ENCODE measurements at places on chromosomes 4 and X. TPM values are rescaled to one million over a fixed set of nuclear protein-coding genes. Genes with fewer than 3 reads are reported as not detected.

GRCh38 chrX:33134164-33134563 lies 77.2 kb downstream of the DMD start:
- no peaks in the 10 kb centered on the region for H3K27me3 ChIP-seq
- H3K4me3 ChIP-seq = no peak overlapping the region
- no peaks in the 10 kb centered on the region for H3K36me3 ChIP-seq
- H3K27ac ChIP-seq = no peak overlapping the region
- no peak for DNase-seq
- H3K4me1 ChIP-seq = no peaks in the 10 kb centered on the region

- H3K4me1 ChIP-seq = peaks cover 13% of the 10 kb centered on the region
- DNase-seq = no peak
- H3K27ac ChIP-seq = no peak overlapping the region
- no peaks in the 10 kb centered on the region for H3K36me3 ChIP-seq
- no peak overlapping the region for H3K4me3 ChIP-seq
These were observed 152.2 kb downstream of the MGST2 start for GRCh38 chr4:139817657-139818452.

- DNase-seq = no peak
- no peak overlapping the region for H3K4me3 ChIP-seq
- H3K27me3 ChIP-seq = no peaks in the 10 kb centered on the region
- no peaks in the 10 kb centered on the region for H3K36me3 ChIP-seq
These were observed 66.1 kb upstream of the ENPP6 start for GRCh38 chr4:184283659-184284335.

DNA sequence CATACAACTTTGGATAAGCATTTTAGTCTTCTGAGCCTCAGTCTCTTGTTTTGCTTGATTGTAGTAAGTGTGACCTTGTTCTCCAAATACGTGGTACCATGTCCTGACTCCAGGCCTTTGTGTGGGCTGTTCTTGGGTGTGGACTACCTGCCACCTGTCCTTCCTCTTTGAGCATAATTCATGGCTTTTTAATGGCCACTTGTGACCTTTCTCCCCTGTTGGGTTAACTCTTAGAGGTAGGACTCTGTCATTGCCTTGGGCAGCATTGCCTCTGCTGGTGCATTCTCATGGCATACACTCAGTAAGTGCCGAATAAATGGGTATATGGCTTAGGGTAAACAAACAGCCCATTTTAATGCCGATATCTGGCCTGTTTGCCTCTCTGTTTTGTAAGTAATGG lies 3.0 kb downstream of the NSD2 start:
- peaks cover 9% of the 10 kb centered on the region for H3K36me3 ChIP-seq
- peaks cover 36% of the 10 kb centered on the region for H3K4me1 ChIP-seq
- no peaks in the 10 kb centered on the region for H3K27me3 ChIP-seq
- no peak for DNase-seq
- peak overlapping the region; percentile 56 for H3K4me3 ChIP-seq
- H3K27ac ChIP-seq = peak overlapping the region; percentile 93

GRCh38 chr4:71094201-71094600 lies 100.8 kb downstream of the DCK start:
- no peaks in the 10 kb centered on the region for H3K27me3 ChIP-seq
- peaks cover 19% of the 10 kb centered on the region for H3K36me3 ChIP-seq
- no peak overlapping the region for H3K27ac ChIP-seq
- no peak for DNase-seq

The TSPAN7 gene
- not detected for total RNA-seq

The UCP1 gene
- total RNA-seq = not detected

The FOXR2 gene
- total RNA-seq = not detected
